ENCODE measurements at places on chromosomes 7 and 10.

- no peak for DNase-seq
Measured at GRCh38 chr7:68348401-68348800, 1249.9 kb upstream of the AUTS2 start.

DNA sequence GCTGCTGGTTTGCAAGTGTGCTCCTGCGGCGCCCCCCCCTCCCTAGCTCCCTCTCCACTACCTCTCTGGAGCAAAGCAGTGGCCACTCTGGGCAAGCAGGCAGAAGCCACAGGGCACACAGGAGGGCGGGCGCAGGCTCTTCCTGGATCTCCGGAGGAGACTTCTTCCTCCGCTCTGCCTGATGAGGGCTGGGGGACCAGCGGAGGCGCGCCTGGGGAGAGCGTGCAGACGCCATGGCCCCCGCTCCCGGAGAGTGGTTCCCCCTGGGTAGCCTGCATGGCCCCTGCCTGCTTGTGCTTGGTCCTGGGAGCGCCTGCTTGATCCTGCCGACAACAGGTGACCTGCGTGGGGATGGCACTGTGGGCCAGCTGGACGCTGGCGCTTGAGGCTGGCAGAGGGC, 29.0 kb downstream of the ANKMY2 start:
- DNase-seq: no peak

DNA sequence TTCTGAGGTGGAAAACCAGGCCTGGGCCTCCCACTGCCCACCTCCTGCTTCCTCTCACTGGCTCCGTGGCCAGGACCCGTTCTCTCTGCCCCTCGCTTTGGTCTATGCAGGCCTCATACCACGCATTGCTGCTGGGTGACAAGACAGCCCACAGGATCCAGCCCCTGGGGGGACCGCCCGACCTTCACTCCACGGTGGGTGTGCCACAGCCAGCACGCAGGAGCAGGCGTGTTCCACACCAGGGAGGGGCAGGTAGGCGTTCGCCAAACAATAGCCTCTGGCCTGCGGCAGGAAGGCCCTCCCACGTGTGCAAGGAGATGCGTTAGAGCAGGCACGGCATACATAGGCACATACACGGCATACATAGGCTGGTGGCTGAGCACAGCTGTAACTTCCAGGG, 233.4 kb downstream of the WDR37 start:
- no peak for DNase-seq

DNA sequence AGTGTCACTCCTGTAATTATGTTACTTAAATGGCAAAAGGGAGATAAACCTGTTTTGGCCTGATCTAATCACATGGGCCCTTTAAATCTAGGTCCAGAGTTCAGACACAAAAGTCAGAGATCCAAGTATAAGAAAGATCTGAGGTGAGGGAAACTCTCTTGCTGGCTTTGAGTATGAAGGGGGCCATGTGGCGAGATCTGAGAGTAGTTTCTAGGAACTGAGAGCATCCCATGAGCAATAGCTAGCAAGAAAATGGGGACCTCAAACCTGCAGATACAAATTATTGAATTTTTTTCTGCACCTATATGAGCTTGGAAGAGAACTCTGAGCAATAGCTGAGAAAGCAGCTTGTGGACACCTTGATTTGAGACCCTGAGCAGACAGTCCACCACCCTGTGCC, 27.6 kb downstream of the ANKRD7 start:
- DNase-seq: no peak

GRCh38 chr10:72228318-72228751, 12.3 kb upstream of the ASCC1 start:
- no peak for DNase-seq

GRCh38 chr7:158495216-158495615, 92.4 kb downstream of the PTPRN2 start:
- DNase-seq: no peak

GRCh38 chr10:129056734-129057689, 410.0 kb upstream of the MGMT start:
- DNase-seq: no peak

GRCh38 chr7:82294382-82294784, 149.2 kb downstream of the CACNA2D1 start:
- no peak for DNase-seq

DNA sequence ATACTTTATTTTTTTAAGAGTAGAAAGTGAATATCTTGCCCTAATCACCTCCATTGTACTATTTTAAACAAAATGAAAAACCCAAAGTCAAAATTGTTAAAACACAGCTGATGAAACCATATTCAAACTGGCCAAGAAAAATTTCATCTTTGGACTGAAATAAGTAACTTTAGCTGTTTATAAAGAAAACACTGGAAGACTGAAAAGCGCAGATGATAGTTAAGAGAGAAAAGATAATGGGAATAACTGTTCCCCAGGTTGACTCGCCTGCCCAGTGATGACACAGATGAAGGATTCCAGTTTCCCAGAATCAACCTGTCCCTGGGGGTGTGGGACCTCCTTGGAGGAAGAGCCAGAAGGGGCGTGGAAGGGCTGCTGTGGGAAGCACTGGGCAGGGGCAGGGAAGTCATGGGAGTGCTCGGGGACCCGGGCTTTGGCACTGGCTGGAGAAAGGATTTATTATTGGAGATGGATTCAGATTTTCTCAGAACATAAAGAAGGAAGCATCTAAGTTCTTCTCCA, 43.1 kb downstream of the DENND2A start:
- no peak for DNase-seq

DNA sequence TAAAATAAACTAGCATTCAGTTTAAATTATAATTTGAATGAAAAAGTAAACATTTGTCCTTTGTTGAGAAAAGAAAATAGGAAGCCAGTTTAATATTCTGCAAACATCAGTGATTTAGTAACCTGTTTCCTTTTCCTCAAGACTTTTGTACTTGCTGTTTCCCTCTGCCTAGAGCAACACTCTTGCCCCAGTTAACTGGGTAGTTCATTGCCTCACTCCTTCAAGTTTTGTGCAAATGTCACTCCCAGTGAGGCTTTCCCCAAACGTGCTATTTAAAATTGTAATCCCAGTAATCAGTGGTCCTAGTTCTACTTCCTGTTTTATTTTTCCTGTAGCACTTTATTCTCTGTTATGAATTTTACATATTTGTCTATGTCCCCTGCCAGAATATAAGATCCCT, 23.8 kb downstream of the DLD start:
- DNase-seq: no peak

DNA sequence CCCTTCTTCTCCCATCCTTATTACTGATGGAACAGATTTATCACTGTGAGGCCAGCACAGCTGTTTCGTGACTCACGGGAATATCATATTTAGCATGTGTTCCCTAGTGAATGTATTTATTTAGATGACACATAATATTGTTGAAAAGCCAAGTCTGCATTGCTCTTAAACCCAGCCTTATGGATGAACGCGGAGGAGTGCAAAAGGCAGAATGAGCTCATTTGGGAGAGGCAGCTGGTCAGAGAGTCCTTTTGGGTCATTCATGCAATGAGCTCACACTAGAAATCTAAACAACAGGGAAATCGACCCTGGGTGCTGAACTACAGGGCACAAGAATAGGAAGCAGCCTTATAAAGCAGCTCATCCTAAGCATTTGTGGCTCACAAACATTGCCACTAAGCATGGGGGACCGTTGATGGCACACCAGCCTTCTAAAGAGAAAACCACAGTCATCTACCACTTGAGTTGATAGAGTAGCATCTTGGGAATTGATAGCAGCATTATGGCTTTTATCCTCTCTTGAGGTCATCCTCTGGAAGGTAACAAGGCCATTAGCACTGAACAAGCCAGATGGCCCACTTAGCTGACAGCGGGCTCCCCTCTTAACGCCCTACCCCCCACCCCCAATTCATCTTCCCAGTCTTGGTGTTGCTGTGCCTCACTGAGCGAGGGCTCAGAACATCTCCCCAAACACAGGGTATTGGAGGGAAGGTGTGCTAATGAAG, 32.9 kb upstream of the SDK1 start:
- DNase-seq: peak; percentile 96

DNA sequence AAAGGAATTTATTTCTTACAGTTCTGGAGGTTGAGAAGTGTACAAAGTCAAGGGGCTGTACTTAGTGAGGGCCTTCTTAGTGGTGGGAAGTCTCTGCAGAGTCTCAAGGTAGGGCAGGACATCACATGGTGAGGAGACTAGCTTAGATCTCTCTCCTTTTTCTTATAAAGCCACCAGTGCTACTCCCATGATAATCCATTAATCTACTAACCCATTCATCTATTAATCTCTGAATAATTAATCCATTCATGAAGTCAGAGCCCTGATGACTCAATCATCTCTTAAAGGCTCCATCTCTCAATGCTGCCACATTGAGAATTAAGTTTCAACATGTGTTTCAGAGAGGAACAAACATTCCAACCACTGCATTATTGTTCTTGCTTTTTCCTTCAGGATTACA, 64.4 kb upstream of the CSTF2T start:
- no peak for DNase-seq

- no peak for DNase-seq
Measured at GRCh38 chr10:132245056-132245455, 58.3 kb downstream of the DPYSL4 start.

DNA sequence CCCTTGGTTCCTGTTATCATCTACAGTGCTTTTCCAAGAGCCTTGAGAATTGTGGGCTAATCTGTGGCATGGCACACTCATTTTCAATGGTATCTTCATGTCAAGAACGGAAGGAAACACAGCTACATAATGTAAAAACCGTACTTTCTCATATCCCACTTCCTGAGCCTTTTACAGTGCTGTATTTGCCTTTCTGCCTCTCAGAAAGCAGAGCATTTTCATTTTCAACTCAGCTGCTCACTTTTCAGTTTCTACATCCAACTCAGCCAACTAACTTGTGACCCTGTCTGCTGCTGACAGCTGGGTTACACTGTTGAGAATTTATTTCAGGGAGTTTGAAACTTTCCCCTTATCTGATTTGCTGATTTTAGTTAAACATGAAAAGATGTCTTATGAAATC, 875.8 kb upstream of the KCND2 start:
- no peak for DNase-seq

- DNase-seq: no peak
Measured at GRCh38 chr7:92546856-92547497, 18.4 kb downstream of the RBM48 start.

- DNase-seq: no peak
Measured at GRCh38 chr10:45466784-45467183, 92.8 kb downstream of the ALOX5 start.

- DNase-seq: no peak
Measured at GRCh38 chr7:36630112-36630650, 94.1 kb downstream of the AOAH start.

DNA sequence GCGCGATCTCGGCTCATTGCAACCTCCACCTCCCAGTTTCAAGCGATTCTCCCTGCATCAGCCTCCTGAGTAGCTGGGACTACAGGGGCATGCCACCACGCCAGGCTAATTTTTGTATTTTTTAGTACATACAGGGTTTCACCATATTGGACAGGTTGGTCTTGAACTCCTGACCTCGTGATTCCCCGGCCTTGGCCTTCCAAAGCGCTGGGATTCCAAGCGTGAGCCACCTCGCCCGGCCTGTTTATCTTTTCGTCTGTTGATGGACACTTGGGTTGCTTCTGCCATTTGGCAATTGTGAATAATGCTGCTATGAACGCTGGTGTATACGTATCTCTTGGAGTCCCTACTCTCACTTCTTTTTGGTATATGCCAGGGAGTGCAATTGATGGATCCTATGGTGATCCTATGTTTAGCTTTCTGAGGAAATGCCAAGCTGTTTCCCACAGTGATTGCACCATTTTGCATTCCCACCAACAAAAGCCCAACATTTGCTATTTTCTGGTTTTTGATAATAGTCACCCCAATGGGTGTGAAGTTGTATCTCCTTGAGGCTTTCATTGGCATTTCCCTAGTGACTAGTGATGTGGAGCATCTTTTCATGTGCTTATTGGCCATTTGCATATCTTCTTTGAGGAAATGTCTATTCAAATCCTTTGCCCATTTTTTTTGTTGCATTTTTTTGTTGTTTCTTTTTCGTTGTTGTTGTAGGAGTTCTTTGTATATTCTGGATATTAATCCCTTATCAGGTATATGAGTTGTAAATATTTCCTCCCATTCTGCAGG, 3.5 kb downstream of the ANTXRL start:
- no peak for DNase-seq

GRCh38 chr10:88901984-88902789, 22.1 kb downstream of the STAMBPL1 start:
- DNase-seq: no peak

DNA sequence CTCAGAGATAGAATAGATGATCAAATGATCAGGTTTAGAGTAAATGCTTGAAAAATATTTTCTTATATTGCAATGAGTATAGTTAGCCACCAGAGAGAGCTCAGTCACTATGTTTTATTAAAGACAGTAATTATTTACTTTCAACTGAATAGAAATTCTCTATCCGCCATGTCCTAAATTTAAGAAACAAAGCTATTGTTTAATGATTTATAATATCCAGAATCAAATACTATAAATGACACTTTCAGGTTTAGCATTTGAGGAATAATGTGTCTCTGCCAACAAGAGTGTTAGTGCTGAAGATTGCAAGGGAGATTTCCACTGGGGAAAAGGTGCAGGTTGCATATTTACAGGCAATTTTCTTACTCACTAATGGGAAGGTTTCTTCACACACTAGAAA, 184.7 kb downstream of the DGKB start:
- no peak for DNase-seq

GRCh38 chr7:12386313-12386740, 17.3 kb downstream of the VWDE start:
- peak; percentile 44 for DNase-seq

DNA sequence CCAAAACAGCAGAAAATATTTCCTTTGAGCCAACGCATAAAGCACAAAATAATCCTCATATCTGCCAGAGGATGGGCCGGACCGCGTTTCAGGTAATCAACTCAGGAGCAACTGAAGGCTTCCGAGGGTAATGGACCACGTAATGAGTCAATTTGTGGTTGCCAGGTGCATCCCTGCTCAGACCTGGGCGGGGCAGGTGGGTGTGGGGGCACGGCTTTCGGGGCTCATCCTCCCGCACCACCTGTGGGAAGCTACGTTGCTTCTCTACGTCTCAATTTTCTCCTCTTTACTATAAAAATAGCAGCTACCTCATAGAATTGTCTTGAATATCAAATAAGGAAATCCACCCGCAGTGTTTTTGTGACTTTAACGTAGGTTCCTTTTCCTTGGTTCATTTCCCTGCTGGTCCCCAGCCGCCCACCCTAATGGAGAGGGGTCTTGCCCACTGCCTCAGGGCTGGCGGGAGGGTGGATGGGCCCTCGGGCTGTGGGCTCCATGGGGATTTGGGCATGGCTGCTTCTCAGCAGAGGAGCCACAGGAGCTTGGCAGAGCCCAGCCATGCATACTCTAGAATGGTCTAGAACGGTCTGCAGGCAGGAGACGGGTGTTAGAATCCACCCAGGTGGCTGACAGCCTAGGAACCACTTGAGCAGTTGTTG, 324.7 kb downstream of the ADARB2 start:
- no peak for DNase-seq

- no peak for DNase-seq
Measured at GRCh38 chr7:51031216-51031615, 248.5 kb upstream of the GRB10 start.

GRCh38 chr7:128755075-128755818, 16.1 kb downstream of the CALU start:
- no peak for DNase-seq

GRCh38 chr7:24143547-24143946, 140.4 kb upstream of the NPY start:
- DNase-seq: no peak

- peak; percentile 51 for DNase-seq
Measured at GRCh38 chr7:68744036-68744435, 854.2 kb upstream of the AUTS2 start.
